ENCODE measurements at places on chromosomes 6 and 20. TPM values are rescaled to one million over a fixed set of nuclear protein-coding genes. Genes with fewer than 3 reads are reported as not detected.

DNA sequence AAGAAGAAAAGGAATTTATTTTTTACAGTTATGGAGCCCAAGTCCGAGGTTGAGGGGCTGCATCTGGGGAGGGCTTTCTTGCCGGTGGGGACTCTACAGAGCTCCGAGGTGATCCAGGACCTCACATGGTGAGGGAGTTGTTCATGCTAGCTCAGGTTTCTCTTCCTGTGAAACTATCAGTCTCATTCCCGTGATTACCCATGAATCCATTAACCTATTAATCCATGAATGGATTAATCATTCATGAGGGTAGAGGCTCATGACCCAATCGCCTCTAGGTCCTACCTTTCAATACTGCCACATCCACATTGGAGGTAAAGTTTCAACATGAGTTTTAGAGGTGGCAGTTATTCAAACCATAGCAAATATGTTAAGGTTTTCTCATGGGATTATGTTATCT lies 3.8 kb downstream of the DSE start:
- no peak for DNase-seq

- DNase-seq, result no peak
These were observed 290.4 kb downstream of the EYS start for GRCh38 chr6:65416621-65417020.

Gene ADTRP
- 13.6 TPM for total RNA-seq

- peak; percentile 96 for DNase-seq
These were observed 148.5 kb downstream of the LY86 start for GRCh38 chr6:6736791-6737654.

Gene CST3
- 489 TPM for total RNA-seq

Gene ATP6V1G2
- 1.3 TPM for total RNA-seq

DNA sequence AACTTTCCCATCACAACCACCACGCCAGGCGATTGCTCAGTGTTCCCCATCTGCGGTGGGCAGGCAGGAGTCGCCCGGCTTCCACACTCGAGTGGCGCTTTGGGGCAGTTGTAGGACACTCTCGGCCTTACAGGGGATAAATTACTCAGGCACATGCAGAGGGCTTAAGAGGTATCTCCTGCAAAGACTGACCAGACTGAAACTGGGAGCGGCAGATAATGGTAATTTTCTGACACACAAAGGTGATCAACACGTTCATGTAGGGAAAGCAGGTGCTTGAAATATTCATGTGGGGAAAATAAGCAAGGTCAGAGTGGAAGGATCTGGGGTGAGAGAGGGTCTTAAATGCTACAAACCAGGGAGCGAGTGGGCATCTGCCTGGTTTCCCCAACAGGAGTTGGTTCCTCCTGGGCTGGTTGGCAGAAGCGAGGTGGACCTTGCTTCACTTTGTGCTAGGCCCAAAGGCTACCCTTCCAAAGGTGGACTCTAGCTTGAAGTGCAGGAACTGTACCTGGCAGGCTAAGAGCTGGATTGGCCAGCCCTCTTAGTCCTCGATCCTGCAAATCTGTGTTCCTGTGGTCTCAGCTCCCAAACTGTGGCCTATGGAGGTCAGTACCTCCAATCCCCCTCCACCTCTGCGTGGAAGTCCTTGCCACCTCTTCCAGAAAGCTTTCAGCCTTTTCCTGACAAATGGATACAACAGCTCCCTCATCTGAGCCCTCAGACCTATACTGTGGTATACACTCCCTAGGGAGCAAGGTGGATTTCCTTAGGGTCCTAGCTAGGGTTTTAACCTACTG lies 16.7 kb downstream of the PLAGL2 start:
- no peak for DNase-seq

GRCh38 chr6:161748535-161749416 lies 474.9 kb upstream of the AGPAT4 start:
- DNase-seq, result no peak

- no peak for DNase-seq
These were observed 32.3 kb downstream of the IRF4 start for GRCh38 chr6:423799-424345.

GRCh38 chr20:61500791-61501321 lies 248.8 kb downstream of the CDH4 start:
- DNase-seq, result no peak

GRCh38 chr20:8782804-8783203 lies 286.1 kb upstream of the PLCB4 start:
- no peak for DNase-seq

GRCh38 chr6:38773338-38773737 lies 58.2 kb downstream of the DNAH8 start:
- DNase-seq, result no peak

DNA sequence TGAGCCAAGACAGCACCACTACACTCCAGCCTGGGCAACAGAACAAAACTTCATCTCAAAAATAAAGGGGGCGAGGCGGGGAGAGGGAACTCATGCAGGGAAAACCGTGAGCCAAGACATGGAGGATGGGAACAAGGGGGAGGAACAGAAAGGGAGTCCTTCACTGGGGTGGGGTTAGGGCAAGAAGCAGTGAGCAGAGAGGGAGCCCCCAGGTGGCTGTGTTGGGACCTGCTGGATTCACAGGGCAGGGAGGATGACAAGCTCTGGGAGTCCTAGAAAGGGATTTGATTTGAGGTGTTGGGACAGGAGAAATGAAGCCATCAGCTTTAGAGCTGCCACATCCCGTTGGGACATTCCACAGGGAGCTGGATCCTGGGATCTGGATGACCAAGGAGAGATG lies 90.6 kb upstream of the TOP1 start:
- DNase-seq, result no peak

DNA sequence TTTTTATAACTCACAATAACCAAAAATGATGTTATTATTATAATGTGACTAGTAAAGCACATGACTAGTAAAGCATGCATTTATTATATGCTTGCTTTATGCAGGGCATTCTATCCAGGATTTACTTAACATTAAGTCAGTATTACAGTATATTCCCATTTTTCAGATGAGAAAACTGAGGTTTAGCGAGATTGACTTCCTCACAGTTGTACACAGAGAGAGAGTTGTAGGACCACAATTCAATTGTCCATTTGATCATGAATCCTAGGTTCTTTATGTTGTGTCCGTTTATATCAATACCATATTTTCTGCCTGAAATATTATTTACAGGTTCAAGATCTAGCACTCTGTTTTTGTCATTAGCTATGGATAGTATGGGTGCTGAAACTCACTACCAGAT lies 301.5 kb downstream of the PRL start:
- DNase-seq, result no peak

Gene RAD21L1
- total RNA-seq, result not detected

Gene GPR63
- total RNA-seq, result 0.80 TPM

DNA sequence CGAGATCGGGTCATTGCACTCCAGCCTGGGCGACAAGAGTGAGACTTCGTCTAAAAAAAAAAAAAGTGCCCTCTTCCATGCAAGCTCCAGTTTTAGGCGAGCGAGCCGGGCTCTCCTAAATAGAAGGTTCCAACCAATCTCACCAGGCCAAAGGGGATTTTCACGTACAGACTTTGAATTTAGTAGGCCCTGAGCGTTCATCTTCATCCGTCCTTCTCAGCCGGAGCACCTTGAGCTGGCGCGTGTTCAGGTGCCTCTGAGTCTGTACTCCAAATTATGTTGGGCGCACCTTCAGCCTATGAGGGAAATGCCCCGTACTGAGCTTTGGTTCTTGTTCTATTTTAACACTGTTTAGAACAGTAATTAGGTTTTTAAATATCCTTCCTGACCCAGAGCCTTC lies 817 bp upstream of the TAP2 start:
- no peak for DNase-seq

DNA sequence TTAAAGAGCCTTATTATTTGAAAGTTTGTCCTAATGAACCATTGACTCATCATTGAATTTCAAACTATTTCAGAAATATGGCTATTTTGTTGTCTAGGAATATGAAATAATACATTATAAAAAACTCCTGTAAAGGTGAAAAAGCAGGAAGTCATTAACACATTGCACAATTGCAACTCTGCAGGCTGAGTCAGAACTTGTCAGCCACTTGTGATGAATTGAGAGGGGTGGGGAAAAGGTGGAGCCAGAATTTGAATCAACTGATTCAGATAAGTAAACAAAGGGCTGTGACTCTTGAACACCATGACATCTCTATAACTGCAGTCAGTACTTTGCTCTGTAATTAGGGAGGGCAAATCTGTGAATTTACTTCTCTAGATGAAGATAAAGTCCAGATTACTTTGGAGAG lies 6.0 kb downstream of the C6orf141 start:
- no peak for DNase-seq

Gene STMN3
- 12.3 TPM for total RNA-seq

- DNase-seq, result no peak
These were observed 12.2 kb upstream of the MDFI start for GRCh38 chr6:41626022-41626421.

DNA sequence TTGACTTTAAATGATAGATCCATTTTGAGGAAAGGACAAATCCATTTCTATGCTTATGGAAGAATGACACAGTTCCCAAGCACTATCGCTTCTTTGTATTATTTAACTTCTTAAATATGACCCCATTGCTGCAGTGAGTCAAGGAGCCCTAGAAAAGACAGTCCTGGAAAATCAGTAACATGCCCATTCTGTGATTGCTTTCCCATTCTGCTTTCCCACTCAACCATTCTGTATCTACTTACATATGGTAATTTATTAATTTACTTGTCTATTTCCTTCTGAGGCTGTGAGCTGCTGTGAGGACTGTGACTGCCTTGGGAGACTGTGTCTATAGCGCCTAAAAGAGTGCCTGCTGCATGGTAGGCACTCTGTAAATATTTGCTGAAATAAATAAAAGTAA lies 85.4 kb upstream of the TMEM30A start:
- no peak for DNase-seq

- peak; percentile 64 for DNase-seq
These were observed 168.2 kb upstream of the PROKR2 start for GRCh38 chr20:5484926-5485325.

DNA sequence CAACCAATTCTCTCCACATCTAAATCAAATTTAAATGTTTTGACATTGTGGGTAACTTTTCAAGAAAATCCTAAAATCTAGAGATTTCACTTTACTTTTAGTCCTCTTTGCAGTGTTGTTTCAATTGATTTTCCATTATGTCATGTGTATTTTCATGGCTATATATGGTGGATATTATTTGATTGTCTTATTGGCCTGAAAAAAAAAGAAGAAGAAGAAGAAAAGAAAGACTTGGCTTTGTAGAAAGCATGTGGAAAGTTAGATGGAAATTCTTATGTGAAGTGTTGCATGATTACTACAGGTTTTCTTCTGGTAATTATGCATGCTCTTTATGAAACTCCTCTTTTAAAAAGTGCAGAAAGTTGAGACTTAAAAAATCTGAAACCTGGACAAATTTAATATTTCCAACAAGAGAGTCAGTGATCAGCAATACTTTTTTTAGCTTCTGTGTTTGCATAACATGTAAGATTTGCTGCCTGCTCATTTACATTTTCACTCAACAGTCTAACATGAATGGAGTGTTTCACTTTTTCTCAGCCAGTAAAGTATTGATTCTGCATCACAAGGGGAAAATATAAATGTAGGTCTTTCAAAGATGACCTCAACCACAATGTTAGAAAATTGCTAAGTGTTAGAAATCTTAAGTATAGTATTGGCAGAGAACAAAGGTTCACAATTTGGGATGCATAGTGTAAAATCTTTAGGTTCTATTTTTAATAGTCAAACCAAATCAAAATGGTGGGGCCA lies 438.7 kb downstream of the BCKDHB start:
- DNase-seq, result no peak

DNA sequence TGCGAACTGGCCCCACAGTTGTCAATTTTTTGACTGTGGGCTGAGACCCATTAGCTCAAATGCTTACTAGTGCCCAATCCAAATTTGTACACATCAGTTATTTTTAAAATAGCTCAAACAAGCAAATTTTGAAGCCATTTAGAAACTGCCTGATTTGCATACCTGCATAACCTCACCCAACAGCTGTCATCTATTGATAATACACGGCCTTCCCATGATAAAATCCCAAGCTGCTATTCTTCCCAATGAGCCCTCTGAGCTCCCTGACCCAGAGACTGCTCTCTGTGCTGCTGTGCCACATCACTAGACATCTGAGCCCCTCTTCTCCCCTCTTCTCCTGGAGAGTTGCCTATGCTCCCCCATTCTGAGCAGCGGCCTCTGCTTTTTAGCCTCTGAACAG lies 140.5 kb upstream of the EEF1E1 start:
- DNase-seq, result no peak

DNA sequence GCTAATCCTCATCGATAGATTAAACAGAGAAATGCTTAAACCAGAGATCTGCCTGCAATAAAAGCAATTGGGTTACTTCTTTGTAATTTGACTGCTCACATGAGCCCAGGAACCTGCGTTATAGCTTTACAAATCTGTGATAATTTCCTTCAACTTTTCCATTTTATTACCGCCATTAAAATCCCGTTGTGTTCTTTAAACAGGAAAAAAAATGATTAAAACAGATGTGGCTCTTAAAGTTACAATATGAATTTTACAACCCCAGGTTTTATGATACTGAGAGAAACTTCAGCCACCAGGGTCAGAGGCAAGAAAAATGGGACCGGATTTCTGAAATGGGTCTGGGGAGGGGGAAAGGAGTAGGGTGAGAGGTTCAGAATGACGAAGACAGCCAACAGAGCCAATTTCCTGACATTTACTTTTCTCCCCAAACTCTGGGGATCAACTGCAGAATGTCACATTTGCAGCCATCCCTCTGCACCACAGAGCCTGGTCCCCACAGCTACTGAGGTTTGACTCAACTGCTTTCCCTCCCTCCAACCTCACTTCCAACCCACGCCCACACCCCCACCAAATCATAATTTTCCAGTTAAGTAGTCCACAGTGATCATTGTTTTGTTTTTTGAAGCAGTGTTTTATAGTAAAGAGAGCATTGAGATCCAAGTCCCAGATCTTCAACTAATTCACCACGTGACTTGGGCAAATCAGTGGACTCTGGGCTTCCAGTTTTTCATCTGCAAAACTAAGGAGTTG lies 77.6 kb upstream of the EYA2 start:
- no peak for DNase-seq

GRCh38 chr6:11592294-11592906 lies 54.9 kb downstream of the TMEM170B start:
- no peak for DNase-seq

GRCh38 chr6:137661601-137662000 lies 167.4 kb upstream of the OLIG3 start:
- no peak for DNase-seq

- DNase-seq, result no peak
These were observed 208.8 kb upstream of the GMDS start for GRCh38 chr6:2454180-2454579.

DNA sequence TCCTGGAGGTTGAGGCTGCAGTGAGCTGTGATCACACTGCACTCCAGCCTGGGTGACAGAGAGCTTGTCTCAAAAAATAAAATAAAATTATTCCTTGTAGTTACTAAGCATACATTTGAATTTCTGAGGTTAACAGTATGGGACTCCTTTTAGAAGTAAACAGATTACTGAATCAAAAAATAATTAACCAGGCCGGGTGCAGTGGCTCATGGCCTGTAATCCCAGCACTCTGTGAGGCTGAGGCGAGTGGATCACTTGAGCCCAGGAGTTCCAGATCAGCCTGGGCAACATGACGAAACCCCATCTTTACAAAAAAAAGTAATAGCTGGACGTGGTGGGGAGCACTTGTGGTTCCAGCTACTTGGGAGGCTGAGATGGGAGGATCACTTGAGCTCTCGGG lies 22.1 kb upstream of the EEF1A1 start:
- DNase-seq, result no peak

Gene GCNT2
- 10.6 TPM for total RNA-seq

- no peak for DNase-seq
These were observed 35.8 kb upstream of the IFNGR1 start for GRCh38 chr6:137254966-137255365.

- DNase-seq, result no peak
These were observed 636.3 kb upstream of the IMPG1 start for GRCh38 chr6:76708641-76709331.

Gene TTLL9
- 0.16 TPM for total RNA-seq
